ENCODE measurements at places on chromosomes 5 and 9.

DNA sequence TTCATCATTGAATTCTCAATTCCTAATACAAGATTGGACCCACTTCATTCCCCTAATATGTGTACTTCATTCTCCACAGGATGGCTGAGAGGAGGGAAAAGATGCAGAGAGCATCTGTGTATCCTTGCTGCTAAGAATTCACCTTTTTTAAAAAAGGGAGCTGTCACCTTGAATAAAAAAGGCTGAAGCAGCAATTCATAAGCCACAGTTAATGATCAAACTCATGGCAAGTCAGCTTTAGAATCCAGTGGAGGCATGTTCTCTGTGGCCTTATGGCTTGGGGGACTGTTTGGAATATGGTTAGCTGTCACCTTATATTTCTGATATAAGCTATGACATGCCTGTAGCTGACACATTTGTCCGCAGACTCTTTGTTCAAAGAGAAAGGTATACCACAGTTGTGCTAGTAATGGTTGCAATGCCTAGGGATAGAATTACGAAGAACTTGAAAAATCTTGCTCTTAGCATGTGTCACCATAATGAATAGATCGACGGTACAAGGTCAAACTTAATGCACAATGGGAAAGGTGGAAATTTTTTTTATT lies 256.8 kb upstream of the TNC start:
- DNase-seq = no peak

- DNase-seq = peak; percentile 19
Observed at GRCh38 chr5:60668686-60669304, 31.2 kb downstream of the DEPDC1B start.

- no peak for DNase-seq
Observed at GRCh38 chr9:93112116-93112863, 16.3 kb downstream of the CARD19 start.

DNA sequence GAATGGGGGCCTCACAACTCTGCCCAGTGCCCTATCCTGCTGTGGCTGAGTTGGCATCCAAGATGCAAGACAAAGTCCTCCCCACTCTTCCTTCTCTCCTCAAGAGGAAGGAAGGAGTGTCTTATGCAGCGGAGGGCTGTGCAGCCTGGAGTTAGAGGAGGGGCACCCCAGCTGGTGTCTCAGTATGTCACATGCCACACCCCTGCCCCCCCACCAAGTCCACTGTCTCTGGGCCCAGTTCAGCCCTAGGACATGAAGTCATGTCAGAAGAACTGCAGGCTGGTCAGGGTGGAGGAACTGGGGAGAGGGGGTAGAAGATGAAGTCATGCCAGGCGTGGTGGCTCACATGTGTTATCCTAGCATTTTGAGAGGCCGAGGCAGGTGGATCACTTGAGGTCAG lies 28.0 kb upstream of the SLC28A3 start:
- DNase-seq = no peak

DNA sequence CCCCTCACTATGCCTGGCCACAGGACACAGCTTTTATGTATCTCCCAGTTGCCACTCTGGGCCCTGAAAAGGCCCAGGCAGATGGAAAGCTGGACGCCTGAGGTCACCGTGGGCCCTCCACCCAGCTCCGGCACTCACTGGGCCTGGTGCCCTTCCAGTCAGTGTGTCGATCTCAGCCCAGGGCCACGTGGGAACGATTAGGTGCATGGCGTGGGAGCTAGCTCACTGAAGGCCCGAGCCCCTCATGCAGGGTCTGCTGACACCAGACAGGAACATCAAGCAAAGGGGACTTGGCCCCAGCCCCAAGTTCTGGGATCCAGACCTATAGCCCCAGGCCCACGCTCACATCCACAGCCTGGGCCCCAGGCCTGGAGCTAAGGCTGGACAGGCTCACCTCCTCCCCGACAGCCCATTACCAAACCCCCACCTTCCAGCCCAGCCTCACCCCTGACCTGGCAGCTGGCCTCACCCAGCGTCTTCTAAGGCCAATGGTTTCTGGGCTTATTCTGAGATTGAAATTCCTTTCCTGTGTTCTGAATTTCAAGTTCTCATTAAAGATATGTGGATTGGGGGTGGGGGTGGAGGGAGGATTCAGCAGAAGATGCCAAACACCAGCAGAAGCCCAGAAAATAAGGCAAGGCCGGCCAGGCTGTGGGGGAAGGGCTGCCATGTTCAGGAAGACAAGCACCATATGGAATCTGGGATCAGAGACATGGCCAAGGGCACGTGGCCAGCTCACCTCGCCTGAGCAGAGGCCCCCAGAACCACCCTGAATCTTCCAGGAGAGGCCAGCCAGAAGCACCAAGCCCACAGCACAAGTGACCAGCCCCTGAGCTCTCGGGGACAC lies 74.5 kb downstream of the ADAMTS2 start:
- DNase-seq = no peak

DNA sequence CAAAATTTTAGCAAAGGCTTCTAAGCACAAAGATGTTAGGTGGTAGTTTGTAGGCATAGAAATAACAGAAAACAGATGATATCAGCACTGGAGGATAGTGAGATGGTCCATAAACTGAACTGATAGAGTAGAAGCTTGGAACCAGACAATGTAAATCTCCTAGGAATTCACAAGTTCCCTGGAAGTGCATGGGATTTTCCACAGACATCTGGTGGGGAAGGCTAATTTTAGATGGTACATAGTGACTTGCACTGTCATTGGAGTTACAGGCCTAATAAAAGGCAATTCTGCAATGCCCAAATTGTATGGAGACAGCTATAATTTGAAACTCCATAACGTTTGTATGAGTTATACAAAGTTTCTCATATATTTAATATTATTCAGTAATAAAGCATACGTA lies 653.0 kb upstream of the MEF2C start:
- no peak for DNase-seq

GRCh38 chr5:135670588-135670987 lies 91.8 kb upstream of the CXCL14 start:
- no peak for DNase-seq

DNA sequence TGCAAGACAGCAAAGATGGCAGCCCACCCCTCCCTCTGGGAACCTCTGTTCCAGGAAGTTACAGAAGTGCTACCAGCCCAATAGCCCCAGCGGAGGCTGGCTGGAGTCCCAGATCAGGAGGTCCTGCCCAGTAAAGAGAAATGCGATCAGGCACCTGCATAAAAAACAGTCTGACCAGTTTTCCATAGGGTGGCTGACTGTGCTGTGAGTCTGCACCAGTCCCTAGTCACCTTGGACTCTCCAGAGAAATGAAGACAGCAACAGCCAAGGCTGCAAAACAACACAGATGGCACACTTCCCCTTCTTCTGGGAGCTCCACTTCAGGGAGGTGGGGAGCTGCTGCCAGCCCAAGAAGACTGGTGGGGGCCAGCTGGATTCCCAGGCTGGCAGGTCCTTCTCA lies 265.5 kb upstream of the PCSK5 start:
- no peak for DNase-seq

DNA sequence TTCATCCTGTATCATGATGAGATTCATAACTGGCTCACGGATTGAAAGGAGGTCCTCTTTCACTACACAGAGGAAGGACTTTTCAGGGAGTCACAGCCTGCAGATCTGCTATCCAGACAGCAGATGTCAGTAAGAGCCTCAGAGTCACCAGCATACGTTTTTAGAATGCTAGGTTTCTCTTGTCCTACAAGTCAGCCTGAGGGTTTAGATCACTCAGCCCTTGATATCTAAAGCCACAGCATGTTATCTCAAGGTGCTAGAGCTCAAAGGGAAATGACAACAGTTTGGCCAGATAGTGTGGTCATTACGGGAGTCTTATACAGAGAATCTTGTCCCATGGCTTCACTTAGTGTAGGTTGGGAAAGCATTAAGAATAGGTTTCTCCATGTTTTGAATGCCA lies 30.9 kb upstream of the SLC46A2 start:
- DNase-seq = peak; percentile 91

GRCh38 chr9:68546596-68547390 lies 6.1 kb upstream of the TMEM252 start:
- no peak for DNase-seq

GRCh38 chr9:124964604-124965003 lies 23.7 kb upstream of the GOLGA1 start:
- no peak for DNase-seq

Measured in mesendoderm (in vitro differentiated cells).